ENCODE measurements at places on chromosomes 6 and 20. TPM values are rescaled to one million over a fixed set of nuclear protein-coding genes. Genes with fewer than 3 reads are reported as not detected.

DNA sequence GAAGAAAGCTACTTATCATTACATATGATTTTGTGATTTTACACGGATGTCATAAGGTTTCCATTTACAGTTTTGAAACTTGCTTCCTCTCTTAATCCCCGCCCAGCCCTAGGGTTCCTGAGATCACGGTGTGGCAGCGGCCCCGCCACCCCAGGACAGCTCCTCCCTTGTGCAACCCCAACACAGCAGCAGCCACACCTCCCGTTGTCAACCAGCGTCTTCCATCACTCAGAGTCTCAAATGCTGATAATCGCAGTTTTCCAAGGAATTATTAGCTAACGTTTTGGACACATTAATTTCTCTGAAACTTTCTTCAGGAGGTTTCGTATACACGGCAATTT is 204.8 kb downstream of the THBS2 start:
- no peak for ATAC-seq

DNA sequence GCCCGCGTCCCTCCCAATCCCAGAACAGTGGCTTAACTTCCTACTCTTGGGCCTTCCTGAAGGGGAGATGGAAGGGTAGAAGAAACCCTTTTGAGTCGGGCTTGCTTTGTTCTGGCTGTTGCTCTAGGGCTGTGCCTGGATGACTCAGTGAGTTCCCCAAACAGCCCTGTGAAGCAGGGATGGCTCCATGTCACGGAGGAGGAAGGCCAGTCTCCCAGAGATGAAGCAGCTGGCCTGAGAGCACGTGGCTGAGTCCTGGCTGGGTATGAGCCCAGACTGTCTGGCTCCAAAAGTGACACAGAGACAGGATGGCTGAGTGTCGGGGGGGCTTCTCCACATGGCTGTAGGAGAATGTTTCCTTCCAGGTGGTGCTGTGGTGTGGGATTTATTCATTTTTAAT is 4.6 kb downstream of the SYTL3 start:
- ATAC-seq, result peak; percentile 33

DNA sequence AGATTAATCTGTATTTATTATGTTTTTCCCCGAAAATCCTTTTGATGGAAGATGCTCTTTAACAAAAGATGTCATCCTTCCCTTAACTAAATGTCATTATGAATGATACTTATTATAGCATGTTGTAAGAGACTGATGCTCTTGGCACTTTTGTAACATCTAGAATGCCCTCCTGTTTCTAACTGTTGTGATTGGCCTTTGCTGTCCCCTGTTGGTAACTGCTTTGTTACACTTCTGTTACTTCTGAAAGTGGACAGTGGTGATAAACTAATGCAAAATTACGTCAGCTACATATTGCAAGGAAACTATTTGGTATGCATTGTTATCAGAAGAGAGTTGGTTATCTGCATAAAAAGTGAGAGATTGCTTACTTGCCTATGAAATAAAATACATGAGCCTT is 5.8 kb downstream of the TTK start:
- ATAC-seq, result no peak

- no peak for ATAC-seq
These were observed 100.5 kb upstream of the SASH1 start for GRCh38 chr6:148242180-148242579.

DNA sequence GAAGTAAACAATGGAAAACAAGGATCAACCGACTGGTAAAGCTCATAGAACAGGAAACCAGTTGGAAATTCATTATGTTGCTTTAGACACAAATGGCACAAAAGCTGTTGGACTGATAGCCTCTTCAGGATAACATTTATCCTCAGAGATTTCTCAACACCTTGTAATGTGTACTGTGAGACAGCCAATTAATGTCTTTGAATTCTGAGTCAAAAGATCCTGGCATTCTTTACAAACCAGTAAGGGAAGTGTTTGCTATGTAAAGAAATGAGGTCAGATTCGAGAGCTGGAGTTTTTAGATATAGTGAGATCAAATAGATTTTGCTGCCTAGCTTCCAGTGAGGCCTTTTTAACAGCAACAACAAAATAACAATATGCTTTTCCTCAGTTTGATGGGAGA is 439.2 kb downstream of the C6orf118 start:
- ATAC-seq, result peak; percentile 97

GRCh38 chr6:156515242-156515641 is 261.9 kb upstream of the ARID1B start:
- ATAC-seq, result no peak

ERVFRD-1 gene
- 1.3 TPM for total RNA-seq

OR12D3 gene
- not detected for total RNA-seq

MEP1A gene
- total RNA-seq, result not detected

PPIL6 gene
- total RNA-seq, result 22.4 TPM
